ENCODE measurements at places on chromosomes 4 and X.

DNA sequence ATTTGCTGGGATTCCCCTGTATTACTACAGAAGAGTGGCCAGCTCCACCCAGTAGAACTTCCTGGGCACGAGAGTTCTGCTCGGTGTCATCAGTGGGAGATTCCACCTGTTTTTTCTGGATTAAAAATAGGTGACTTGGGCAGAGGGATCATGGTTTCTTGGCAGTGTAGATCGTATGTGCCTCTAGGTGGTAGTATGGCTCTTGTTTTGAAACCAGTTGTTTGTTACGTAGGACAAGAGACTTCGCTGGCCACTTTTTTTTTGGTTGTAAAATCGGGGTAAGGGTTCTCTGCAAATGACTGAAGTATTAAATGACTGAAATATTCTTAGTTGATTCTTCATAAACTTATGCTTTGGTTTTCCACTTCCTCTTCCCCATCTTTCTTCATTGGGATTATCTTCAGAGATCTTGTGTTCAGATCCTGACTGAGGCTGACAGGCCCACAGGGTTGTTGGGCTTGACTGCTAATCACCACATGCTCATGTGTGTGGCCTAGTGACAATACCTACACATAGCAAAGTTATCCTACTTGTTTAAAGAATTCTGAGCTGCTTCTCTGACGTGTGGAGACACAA is 43.8 kb upstream of the WDR1 start:
- DNase-seq, result no peak

DNA sequence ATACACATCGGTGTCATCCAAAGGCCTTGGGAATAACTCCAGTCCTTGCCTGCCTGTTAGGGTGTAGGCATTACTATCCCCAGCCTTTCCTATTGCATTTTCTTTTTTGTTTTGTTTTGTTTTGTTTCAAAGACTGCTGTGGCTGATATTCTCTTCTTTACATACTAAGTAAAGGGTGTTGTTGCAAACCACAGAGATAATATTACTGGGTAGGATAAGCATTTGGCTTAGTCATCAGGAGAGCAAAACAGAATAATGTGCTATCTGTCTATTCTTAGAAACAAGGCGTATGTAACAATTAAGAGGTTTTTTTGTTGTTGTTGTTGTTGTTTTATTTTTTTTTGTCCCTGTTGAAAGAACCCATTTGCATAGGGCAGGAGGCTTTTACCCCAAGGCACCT is 41.8 kb downstream of the UGT2B28 start:
- no peak for DNase-seq

DNA sequence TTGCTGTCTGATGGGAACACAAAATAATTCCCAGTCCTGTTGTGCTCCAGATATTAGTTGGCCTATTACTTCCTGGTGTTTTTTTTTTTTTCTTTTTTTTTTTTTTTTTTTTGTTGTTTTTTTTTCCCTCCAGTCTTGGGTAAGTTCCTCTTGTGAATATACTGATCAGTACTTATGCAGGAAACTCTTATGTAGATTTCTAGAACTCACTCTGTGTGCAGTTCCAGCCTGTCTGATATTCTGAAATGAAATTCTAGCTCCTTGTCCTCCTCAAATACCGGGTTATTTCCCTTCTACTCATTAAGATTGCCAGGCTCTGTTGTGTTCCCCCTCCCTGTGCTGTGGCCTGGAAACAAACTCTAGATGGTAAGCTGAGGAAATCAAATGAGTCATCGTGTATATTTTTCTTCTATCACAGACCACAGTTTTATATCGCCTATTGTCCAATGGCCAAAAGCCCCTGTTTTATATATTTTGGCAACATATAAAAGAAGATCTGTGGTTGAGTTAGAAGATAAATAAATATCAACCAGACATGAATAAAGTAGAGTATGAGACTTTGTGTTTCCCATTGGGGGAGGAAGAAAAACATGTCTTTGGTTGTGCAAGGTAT is 124.3 kb upstream of the UGT8 start:
- no peak for DNase-seq

- DNase-seq, result no peak
Measured at GRCh38 chr4:15547392-15547791, 77.7 kb downstream of the CC2D2A start.

GRCh38 chrX:47234583-47234982 is 1.8 kb downstream of the USP11 start:
- no peak for DNase-seq

DNA sequence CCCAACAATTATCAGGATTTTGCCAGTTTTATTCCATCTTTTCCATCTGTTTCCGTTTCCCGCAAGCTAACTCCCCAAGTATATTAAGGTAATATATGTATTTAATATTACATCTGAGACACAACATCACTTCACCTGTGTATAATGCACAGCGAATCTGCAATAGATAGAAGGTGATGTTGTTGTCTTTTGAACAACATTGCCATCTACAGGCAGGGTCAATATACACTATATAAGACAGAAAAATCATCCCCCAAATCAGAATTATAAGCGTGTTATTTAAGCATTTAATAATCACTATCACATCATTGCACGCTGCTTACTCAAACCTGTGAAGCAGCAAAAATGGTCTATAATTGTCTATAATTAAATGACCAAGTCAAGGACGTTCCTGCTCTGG is 1115.5 kb downstream of the NLGN4X start:
- DNase-seq, result no peak

GRCh38 chrX:97215186-97215585 is 331.5 kb downstream of the RPA4 start:
- no peak for DNase-seq

- no peak for DNase-seq
Measured at GRCh38 chr4:181301735-181302710, 941.2 kb upstream of the TENM3 start.

GRCh38 chr4:126168484-126168883 is 853.7 kb downstream of the FAT4 start:
- DNase-seq, result no peak

DNA sequence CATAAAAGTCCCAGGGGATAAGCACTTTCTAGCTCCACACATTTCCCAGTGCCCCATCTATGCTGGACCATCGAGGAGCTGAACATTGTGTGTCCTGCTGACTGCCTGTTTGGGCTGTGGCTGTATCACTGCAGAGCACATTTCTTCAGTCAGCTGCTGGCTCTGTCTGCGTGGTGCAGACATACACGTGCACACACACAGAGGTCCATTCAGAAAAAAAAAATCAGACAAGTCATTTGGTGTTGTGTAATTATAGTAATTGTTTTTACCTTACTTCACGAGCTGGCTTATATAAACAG is 1.1 kb upstream of the PDLIM3 start:
- no peak for DNase-seq

DNA sequence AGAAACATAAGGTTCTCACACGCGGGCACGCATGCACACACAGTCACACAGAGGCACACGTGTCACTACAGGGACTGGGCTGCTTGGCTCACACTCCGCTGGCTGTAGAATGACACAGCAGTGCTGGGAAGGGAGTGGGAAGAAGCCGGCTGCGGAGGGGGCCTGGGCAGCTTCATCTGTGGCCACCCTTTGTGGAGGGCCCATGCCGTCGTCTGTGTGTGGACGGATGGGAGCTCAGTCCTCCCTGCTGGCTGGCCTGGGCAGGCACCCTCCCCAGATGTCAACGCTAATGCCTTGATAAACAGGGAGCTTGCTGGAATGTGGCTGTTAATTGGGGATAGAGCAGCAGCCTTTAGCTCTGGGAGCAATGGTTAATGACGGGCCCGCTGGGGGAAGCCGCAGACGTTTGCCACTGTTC is 621.1 kb downstream of the BCOR start:
- no peak for DNase-seq
